ENCODE measurements at places on chromosomes 6 and 20. TPM values are rescaled to one million over a fixed set of nuclear protein-coding genes. Genes with fewer than 3 reads are reported as not detected.

- no peaks in the 10 kb centered on the region for H3K27me3 ChIP-seq
- no peak for DNase-seq
- H3K36me3 ChIP-seq, result no peaks in the 10 kb centered on the region
- H3K27ac ChIP-seq, result no peak overlapping the region
- no peaks in the 10 kb centered on the region for H3K4me1 ChIP-seq
- no peak overlapping the region for H3K4me3 ChIP-seq
Observed at GRCh38 chr6:21455071-21455470, 138.5 kb upstream of the SOX4 start.

SLC24A3 gene
- 8.2 TPM for total RNA-seq

DNA sequence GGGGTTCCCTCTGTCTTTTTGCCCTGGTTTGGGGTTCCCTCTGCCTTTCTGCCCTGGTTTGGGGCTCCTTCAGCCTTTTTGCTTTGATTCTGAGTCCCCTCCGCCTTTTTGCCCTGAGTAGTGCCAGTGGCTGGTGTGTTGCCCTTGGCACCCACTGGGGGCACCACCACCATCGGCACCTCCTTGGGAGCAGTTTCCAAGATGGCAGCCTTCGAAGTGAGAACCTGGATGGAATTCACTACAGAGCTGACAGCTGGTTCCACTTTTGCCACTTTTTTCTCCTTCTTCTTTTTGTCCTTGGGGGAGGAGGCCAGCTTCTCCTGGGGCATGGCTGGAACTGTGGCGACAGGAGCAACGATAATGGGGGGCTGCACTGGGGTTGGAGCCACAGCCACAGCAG lies 22.2 kb downstream of the RRBP1 start:
- peaks cover 4% of the 10 kb centered on the region for H3K36me3 ChIP-seq
- no peaks in the 10 kb centered on the region for H3K4me1 ChIP-seq
- H3K4me3 ChIP-seq, result no peak overlapping the region
- H3K27me3 ChIP-seq, result no peaks in the 10 kb centered on the region

GRCh38 chr6:36856277-36856676 lies 17.0 kb upstream of the CPNE5 start:
- H3K27ac ChIP-seq, result no peak overlapping the region
- no peak for DNase-seq

GRCh38 chr6:153621491-153621890 lies 417.5 kb upstream of the OPRM1 start:
- no peaks in the 10 kb centered on the region for H3K27me3 ChIP-seq
- no peaks in the 10 kb centered on the region for H3K36me3 ChIP-seq
- no peaks in the 10 kb centered on the region for H3K4me1 ChIP-seq
- no peak overlapping the region for H3K4me3 ChIP-seq
- no peak overlapping the region for H3K27ac ChIP-seq

DNA sequence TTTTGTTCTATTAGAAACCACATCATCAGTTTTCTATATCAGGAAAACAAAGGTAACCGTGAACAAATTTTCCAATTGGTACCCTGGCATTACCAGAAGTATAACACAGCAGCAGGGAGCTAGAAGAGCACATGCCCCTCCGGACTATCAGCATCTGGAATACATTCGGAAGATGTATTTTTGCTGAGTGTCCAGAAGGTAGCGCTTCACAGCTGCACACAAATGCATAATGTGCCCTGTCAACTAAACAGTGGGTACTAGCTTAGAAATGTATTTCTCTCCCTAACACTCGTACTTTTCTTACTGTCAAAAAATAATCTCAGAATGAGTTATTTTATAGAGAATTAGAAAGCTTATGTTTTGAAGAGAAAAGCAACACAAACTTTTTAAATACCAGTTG lies 77.6 kb downstream of the HUS1B start:
- DNase-seq, result no peak
- no peaks in the 10 kb centered on the region for H3K4me1 ChIP-seq
- no peak overlapping the region for H3K4me3 ChIP-seq
- H3K27me3 ChIP-seq, result no peaks in the 10 kb centered on the region
- H3K27ac ChIP-seq, result no peak overlapping the region
- H3K36me3 ChIP-seq, result peaks cover 27% of the 10 kb centered on the region

Data from esophagus squamous epithelium (tissue), 5 donors.